ENCODE measurements at places on chromosomes 7 and 10.

DNA sequence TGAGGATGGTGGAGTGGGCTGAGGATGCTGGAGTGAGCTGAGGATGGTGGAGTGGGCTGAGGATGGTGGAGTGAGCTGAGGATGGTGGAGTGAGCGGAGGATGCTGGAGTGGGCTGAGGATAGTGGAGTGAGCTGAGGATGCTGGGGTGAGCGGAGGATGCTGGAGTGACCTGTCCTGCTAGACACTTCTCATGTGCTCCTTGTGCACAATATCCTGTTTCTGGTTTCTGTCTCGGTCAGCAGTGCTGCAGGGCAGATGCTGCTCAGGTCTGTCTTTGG is 29.2 kb downstream of the ANXA8 start:
- no peak for DNase-seq

- DNase-seq: no peak
Observed at GRCh38 chr10:35336921-35337823, 863 bp downstream of the CCNY start.

GRCh38 chr7:45679516-45679915 is 105.3 kb downstream of the ADCY1 start:
- DNase-seq: no peak

DNA sequence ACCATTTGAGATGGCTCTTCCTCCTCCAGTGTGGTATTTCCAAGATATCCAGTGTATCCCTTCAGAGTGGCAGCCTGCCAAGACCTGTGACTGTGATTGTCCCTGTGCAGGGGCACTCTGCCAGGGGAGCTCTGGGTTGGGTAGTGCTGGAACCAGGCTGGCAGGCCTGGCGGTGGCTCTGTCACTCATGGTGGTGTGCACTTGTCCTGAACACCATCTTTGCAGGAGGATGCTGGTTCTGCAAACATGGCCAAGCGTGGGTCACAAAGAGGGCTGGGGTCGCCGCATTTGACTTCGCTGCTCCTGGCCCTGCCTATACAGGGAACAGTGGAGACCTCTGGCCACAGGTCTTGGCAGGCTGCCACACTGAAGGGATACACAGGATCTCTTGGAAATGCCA is 205.2 kb downstream of the PRPF18 start:
- DNase-seq: no peak

DNA sequence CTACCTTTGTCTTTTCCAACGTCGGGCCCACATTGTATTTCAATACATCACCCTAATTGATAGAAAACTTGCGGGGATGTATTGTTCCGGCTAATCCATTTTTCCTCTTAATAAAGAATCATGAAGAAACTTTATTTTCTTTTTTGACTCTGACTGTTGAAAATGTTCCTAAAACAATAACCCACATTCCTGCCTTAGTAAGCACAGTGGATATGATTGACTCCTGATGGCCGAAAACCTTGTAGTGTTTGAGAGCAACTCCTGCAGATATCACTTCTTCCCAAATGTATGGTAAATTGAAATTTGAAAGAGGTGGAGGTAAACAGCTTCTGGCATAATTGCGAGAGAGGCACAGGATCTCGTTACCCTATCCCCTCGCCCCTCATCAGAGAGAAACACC is 65.7 kb downstream of the BICC1 start:
- no peak for DNase-seq

GRCh38 chr7:14229047-14229446 is 239.6 kb upstream of the ETV1 start:
- no peak for DNase-seq

- DNase-seq: no peak
Observed at GRCh38 chr7:80537091-80537490, 25.2 kb upstream of the GNAT3 start.

DNA sequence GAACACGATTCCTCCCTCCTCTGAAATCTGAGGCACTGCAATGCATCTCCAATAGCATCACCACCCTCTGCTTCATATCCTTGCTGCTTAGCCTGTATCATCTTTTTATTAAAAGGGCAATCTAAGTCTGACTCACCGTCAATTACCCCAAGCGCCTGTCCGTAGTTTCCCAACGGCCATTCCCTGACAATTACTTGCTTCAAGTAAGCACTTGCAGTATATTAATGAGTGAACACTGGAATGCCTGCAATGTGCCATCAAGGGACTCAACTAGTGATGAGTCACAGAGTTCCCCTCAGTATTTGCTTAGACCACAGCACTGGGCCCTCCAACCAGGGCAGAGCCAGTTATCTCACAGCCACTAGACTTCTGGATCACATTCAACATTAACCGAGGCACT is 19.5 kb upstream of the PPP1R3C start:
- DNase-seq: no peak

GRCh38 chr7:2517678-2518507 is 1.7 kb upstream of the LFNG start:
- no peak for DNase-seq

DNA sequence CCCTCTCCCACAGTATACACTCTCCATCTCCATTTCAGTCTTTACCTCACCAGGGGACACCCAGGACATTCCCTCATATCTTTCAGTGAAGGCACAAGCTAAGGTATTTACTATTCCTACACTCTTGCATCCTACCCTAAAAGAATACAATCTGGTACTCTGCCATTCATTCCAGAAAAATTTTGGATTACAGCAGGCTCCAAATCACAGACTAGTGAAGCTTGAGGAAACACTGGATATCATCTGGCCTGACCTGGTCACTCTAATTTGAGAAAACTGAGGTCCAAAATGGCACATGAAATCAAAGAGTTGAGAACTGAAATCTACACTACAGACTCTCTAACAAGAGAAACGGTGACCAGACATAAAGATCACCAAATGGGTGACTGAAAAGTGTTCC is 61.7 kb downstream of the CREB3L2 start:
- DNase-seq: no peak

DNA sequence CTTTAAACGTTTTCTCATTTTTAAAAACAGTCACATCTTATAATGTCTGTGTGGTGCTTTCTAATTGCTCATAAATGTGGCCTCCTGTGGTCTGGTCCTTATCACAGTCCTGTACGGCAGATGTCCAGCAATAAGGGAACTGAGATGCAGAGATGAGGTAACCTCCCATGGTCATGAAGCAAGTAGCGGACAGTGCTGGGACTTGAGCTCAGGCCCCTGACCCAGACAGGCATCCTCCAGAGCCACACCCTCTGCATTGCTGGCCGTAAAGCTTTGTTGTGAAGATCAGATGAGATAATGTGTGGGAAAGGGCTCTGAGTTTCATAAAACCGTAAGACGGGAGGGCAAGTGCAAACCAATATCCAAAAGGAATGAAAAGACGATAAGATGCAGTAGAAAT is 48.2 kb downstream of the DYNC2I1 start:
- no peak for DNase-seq

DNA sequence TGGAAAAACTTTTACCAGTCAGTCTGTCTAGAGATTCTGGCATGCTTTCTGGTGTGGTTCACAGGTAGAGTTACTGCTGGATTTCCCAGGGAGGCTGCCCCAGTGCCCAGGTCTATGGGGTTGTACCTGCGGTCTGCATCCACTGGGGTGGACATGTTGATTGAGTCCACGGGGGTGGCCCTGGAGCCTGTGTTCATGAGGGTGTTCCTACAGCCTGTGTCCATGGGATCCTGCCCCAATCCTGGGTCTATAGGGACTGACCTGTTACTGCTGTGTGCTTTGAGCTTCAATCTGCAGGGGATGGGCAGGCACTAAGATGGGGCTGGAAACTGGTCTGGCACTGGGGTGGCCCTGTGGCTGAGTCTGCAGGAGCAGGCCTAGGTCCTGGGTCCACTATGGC is 54.5 kb upstream of the PRPS1L1 start:
- DNase-seq: no peak

DNA sequence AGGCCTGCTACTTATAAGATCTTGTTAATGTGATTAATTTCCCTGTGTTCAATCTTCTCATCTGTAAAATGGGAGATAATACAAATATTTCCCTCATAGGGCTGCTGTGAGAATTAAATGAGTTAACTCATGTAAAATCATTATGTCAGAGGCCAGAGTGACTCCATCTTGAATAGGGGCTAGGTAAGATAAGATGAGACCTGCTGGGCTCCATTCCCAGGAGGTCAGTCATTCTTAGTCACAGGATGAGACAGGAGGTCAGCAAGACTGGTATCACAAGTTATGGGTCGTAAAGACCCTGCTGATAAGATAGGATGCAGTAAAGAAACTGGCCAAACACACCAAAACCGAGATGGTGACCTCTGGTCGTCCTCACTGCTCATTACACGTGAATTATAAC is 200.7 kb downstream of the CYP26A1 start:
- DNase-seq: no peak

DNA sequence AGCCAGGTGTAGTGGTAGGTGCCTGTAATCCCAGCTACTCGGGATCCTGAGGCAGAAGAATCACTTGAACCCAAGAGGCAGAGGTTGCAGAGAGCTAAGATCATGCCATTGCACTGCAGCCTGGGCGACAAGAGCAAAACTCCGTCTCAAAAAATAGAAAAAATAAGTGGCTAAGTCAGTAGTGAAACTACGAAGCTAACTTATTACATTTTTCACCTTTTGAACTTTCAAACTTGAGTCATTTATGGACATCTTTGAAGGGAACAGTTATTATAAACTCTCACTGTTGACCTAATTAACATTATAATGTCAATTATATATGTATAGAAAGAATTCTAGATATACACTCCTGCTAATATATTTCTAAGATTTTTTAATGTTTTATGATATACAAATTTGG is 541.5 kb upstream of the C7orf33 start:
- DNase-seq: no peak

GRCh38 chr10:104731192-104731591 is 90.1 kb downstream of the SORCS3 start:
- DNase-seq: no peak

GRCh38 chr10:113087165-113088029 is 137.3 kb downstream of the TCF7L2 start:
- DNase-seq: no peak

DNA sequence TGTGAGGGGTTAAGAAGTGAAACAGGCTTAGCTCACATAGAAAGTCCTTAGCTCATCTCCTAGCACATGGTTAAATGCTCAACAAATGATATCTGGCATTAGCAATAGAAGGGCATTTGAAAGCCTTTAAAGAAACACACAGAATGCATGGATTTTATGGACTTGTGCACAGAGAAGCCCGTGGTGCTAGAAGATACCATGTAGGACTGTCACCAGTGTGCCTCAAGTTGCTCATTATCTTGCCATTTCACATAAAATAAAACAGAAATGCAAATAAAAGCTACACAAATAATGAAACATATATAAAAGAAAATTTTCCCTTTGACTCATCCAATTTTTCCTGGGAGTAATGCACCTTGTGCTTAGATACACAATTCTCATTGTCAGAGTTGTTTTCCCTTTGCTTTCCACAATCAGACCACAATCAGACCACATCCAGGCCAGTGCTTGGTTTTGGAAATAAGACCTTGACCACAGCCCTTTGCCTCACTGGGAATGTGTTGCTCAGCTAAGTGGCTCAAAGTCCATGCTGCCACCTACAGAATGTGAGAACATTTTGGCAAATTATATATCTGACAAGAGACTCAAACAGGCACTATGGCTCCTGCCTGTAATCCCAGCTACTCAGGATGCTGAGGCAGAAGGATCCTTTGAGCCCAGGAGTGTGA is 9.5 kb upstream of the WDR11 start:
- no peak for DNase-seq

- no peak for DNase-seq
Observed at GRCh38 chr10:21895932-21896331, 107.6 kb downstream of the DNAJC1 start.

DNA sequence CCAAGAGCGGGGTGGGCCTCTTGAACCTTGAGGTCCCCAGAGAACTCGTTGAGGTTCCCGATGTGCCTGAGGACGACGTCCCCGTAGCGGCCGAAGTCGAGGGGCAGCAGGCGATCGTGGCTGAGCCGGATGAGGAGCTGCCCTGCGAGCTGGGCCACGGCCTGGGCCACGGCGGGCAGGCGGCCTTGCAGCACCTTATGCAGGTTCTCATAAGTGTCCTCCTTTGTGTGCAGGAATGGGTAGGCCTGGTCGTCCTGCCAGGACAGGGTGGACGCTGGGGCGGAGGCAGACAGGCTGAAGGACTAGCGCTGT is 14.2 kb downstream of the TFR2 start:
- no peak for DNase-seq

GRCh38 chr10:80870282-80870681 is 332.6 kb downstream of the SH2D4B start:
- DNase-seq: no peak

DNA sequence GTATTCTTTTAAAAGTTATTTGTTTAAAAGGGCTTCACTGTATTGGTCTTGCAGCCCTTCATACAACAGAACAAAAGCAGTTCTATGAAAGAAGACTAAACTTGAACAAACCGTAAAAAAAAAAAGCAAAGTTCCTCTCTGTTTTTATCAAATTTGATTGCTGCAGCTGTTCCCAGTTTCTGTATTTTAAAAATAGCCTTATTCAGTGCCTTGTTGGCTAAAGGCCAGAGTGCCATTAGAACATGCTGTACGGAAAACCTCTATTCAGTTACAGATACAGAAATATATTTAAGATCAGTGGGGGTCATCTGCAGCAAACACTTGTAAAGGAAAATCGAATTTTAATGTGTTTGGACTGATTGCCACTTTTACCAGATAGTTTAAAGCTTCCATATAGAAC is 207.8 kb upstream of the ETV1 start:
- DNase-seq: no peak

GRCh38 chr10:118868589-118868988 is 113.8 kb upstream of the CACUL1 start:
- no peak for DNase-seq

DNA sequence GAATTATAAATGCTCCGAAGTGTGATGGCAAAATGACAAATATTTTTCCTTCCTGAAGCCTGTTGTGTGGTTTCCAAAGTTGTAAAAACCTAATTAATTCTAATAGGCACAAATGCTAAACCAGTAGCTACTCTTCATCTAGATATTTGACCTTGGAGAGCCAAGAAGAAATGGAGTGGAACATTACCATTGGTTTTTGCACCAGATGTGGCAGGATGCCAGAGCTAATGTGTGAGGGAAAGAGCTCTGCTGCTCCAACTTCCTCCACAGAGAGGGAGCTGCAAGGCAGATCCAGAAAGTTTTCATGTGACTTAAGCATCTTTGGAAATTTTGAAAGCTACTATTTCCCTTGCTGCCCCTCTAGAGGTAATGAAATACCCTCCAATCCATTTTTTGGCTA is 65.1 kb upstream of the HPS1 start:
- no peak for DNase-seq

- no peak for DNase-seq
Observed at GRCh38 chr7:130897515-130898419, 163.8 kb upstream of the KLF14 start.

GRCh38 chr7:38211940-38212339 is 33.9 kb downstream of the STARD3NL start:
- DNase-seq: no peak

DNA sequence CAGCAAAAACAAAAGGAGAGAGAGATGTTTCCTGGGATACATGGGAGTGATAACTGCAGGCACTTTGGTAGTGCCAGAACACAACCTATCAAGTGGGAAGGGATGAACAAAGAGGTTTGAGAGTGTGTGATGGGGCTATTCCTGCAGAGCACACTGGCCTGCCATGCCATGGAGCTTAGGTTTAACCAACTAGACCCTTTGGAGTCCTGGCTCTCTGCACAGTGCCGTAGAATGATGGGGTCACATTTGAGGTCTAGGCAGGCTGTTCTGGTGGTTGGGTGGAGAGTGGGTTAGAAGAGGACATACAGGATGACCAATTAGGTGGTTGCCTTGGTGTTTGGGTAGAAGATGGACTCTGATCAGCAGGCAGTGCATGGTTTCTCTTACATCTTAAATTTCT is 101.9 kb upstream of the HABP2 start:
- no peak for DNase-seq

GRCh38 chr10:49144058-49144720 is 10.4 kb upstream of the FAM170B start:
- DNase-seq: no peak

- DNase-seq: no peak
Observed at GRCh38 chr7:83451501-83452045, 197.4 kb downstream of the SEMA3E start.

All from activated CD4-positive, alpha-beta T cell treated with anti-CD3 and anti-CD28 coated beads, Interleukin-2, amount 50 U/mL, for 24 hours (primary cell).